ENCODE measurements at places on chromosomes 16 and 17. TPM values are rescaled to one million over a fixed set of nuclear protein-coding genes. Genes with fewer than 3 reads are reported as not detected.

Gene CES5A
- not detected for total RNA-seq

Gene TBC1D3
- not detected for total RNA-seq

Gene RGS9
- total RNA-seq, result 20.2 TPM

Gene EPX
- not detected for total RNA-seq

Gene EFNB3
- 10.0 TPM for total RNA-seq

Gene CCL7
- total RNA-seq, result not detected

Gene CALB2
- 21.0 TPM for total RNA-seq

Gene RHBDL1
- 4.3 TPM for total RNA-seq

Gene HASPIN
- 1.8 TPM for total RNA-seq

Gene HSBP1
- 57.8 TPM for total RNA-seq

Gene CDH11
- total RNA-seq, result 424 TPM

Gene SEC14L1
- total RNA-seq, result 83.6 TPM

Gene PDE6G
- 6.4 TPM for total RNA-seq

Gene CLEC3A
- total RNA-seq, result not detected

Gene IRX3
- 6.7 TPM for total RNA-seq

Gene PCGF2
- 13.9 TPM for total RNA-seq

Gene PPP1R27
- not detected for total RNA-seq

Gene SDR42E2
- not detected for total RNA-seq

Gene KRTAP17-1
- total RNA-seq, result not detected

Gene THRA
- 96.6 TPM for total RNA-seq

Gene EXOC3L1
- 3.9 TPM for total RNA-seq

Gene CSF3
- total RNA-seq, result not detected

Gene DBNDD1
- 18.1 TPM for total RNA-seq

Gene CDK5R1
- total RNA-seq, result 39.2 TPM

Gene NEUROD2
- total RNA-seq, result 3.7 TPM

Gene PTX4
- 1.6 TPM for total RNA-seq

Gene LYRM9
- total RNA-seq, result 24.3 TPM

Gene TP53
- 27.9 TPM for total RNA-seq

Gene KRTAP3-2
- not detected for total RNA-seq

Gene GPR179
- total RNA-seq, result 10.4 TPM

Gene CD79B
- 0.77 TPM for total RNA-seq

Gene RUNDC3A
- 36.4 TPM for total RNA-seq
